Naive B cell (primary cell): ENCODE measurements at places on chromosomes 6 and 20. TPM values are rescaled to one million over a fixed set of nuclear protein-coding genes. Genes with fewer than 3 reads are reported as not detected.

DNA sequence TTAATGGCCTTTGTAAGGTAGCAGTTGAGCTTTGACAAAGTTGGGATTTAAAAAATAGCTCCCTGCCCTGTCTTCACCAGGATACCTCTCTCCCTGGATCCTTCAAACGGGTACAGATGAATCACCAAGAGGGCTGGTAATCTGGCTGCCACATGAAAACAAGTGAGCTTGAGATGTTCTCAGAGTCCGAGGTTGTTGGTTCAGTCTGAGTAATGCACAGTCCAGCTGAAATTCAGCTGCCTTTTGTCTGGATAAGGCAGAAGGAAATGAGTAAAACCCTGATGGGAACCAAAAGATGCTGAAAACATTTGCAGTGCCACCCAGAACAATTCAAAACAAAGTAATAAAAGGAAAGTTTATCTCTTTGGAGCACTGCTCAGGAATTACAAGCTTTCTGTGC lies 86.8 kb downstream of the GJA1 start:
- no peaks in the 10 kb centered on the region for H3K4me1 ChIP-seq
- H3K27me3 ChIP-seq = no peaks in the 10 kb centered on the region
- no peak overlapping the region for H3K4me3 ChIP-seq
- H3K27ac ChIP-seq = no peak overlapping the region

DNA sequence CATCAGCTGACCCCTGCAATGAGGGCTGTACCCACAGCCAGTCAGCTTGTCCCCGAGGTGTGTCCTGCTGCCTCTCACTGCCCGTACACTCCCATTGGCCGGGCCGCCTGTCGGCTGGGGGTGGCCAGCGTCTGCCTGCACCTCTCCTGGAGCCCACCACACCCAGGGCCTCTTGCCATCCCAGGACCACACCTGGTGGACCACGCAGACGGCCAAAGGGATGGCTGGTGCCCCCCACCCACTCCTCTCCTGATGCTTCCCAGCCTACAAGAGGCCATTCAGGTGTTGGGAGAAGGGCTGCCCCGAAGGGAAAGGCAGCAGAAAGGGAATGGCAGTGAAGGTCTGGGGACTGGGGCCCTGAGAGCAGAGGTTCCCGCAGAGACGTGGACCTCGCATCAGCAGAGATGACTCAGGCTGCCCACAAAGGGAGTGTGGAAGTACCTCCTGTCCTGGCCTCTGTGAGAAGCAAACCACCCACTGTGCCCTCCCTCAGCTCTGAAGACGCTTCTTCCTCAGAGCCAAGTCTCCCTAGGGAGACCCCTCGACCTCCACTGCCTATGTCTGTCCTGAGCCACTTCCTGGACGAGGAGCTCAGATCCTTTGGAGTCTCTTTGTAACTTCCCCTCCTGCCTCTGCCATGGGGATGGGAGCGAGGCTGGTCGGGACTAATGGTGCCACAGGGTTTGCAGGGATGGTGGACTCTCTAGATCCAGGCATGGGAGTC lies 60.9 kb downstream of the PYGB start:
- peaks cover 12% of the 10 kb centered on the region for H3K4me1 ChIP-seq
- no peaks in the 10 kb centered on the region for H3K27me3 ChIP-seq
- H3K27ac ChIP-seq = no peak overlapping the region
- DNase-seq = no peak
- H3K4me3 ChIP-seq = no peak overlapping the region

GRCh38 chr20:25173886-25174308 lies 21.6 kb upstream of the ENTPD6 start:
- no peaks in the 10 kb centered on the region for H3K4me1 ChIP-seq
- peaks cover 31% of the 10 kb centered on the region for H3K27me3 ChIP-seq
- no peak overlapping the region for H3K4me3 ChIP-seq
- peaks cover 2% of the 10 kb centered on the region for H3K36me3 ChIP-seq

- DNase-seq = no peak
- H3K36me3 ChIP-seq = peaks cover 18% of the 10 kb centered on the region
- no peak overlapping the region for H3K27ac ChIP-seq
These were observed 148.4 kb downstream of the AKAP7 start for GRCh38 chr6:131283466-131284175.

GRCh38 chr20:3646651-3647050 lies 16.5 kb downstream of the GFRA4 start:
- peaks cover 27% of the 10 kb centered on the region for H3K36me3 ChIP-seq
- no peak overlapping the region for H3K27ac ChIP-seq

DNA sequence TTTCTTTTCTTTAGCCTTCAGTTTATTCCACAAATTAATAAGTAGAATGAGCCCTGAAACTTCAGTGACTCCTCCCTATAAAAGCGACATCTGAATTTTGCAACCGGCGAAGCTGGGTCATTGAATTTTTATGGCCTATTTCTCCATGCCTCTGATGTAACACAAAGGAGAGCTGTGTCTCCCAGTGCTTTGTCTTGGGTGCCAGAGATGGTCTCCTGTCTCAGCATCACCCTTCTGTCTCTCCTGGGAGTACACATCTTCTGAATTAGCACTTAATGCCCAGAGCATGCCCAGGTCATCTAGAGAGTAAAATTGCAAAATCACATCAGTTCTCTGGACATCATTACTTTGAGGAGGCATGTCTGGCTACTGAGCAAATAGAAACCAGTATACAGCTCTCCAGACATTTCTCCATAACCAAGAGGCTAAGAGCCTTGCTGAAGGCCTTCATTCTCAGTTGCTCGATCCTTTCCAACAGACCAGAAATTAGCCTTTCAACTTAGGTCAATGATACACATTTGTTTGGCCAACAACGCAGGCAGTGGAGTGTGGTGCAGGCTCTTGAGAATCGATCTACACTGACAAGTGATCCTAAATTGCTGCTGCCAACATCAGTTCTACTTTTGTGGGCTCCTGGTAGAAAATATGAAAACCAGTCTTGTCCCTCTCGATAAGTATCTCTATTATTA lies 176.0 kb upstream of the FOXQ1 start:
- H3K4me3 ChIP-seq = no peak overlapping the region
- H3K27me3 ChIP-seq = peaks cover 39% of the 10 kb centered on the region
- no peak overlapping the region for H3K27ac ChIP-seq
- no peak for DNase-seq
- H3K36me3 ChIP-seq = no peaks in the 10 kb centered on the region

The DPPA5 gene
- polyA plus RNA-seq = not detected

The GINS1 gene
- 1.7 TPM for polyA plus RNA-seq

The FAM162B gene
- polyA plus RNA-seq = not detected

The CDH26 gene
- polyA plus RNA-seq = not detected

The RSPH4A gene
- not detected for polyA plus RNA-seq
